ENCODE measurements at places on chromosomes 4 and X.

- DNase-seq = no peak
These were observed 11.3 kb upstream of the RAB40A start for GRCh38 chrX:103530545-103530944.

DNA sequence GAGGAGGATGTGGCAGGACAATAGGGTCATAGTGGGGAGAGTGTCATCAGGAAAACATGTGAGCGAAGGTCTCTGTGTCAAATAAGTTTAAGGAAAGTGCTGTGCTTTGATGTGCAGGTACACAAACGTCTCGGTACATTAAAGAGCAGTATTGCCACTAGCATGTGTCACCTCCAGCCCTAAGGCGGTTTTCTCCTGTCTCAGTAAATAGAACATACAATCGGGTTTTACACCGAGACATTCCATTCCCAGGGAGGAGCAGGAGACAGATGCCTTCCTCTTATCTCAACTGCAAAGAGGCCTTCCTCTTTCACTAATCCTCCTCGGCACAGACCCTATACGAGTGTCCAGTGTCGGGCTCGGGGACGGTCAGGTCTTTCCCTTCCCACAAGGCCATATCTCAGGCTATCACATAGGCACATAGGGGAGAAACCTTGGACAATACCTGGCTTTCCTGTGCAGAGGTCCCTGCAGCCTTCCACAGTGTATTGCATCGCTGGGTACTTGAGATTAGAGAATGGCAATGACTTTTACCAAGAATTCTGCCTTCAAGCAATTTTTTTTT lies 684.5 kb downstream of the PDHA2 start:
- no peak for DNase-seq

DNA sequence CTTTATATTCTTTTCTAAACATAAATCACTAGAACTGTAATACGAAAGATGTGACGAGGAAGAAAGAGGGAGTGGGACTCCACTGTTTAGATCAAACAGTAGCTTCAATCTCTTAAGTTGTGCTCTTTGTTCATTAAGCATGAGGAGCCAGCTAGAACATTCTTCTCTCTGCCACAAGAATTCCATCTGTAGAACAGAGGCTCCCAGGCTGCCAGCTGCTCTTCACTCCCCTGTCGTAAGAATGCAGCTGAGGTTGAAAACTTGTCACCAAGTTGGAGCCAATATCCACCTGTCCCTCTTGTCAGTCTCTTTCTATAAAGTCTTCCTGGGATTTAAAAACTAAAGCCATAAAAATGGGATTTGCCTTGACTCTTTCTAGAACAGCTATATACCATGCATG lies 65.0 kb upstream of the SEC24B start:
- DNase-seq = no peak

DNA sequence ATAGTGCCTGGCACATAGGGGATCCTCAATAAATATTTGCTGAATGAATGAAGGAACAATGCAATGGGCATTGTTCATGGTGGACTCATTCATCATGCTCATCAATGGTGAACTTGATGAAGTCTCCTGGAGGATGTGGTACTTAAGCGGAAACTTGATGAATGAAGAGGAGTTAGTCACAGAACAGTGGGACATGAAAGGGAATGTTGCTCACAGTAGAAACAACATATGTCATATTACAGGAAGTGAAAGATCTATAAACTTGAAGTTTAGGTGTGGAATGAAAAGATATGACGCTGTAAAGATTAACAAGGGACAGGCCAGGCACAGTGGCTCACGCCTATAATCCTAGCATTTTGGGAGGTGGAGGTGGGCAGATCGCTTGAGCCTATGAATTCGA lies 224.1 kb downstream of the PPP3CA start:
- no peak for DNase-seq

- DNase-seq = no peak
These were observed 1196.3 kb downstream of the RAPGEF2 start for GRCh38 chr4:160299177-160299576.
